A673 (cell line): ENCODE measurements at places on chromosomes 5 and 9. TPM values are rescaled to one million over a fixed set of nuclear protein-coding genes. Genes with fewer than 3 reads are reported as not detected.

- no peak for DNase-seq
Measured at GRCh38 chr5:56094579-56095361, 100.0 kb upstream of the IL6ST start.

Gene MCTP1
- total RNA-seq, result 18.1 and 25.8 TPM in 2 replicates

Gene ANKRD20A1
- total RNA-seq, result not detected in 2 replicates

- DNase-seq, result peak; percentile 64
Measured at GRCh38 chr9:131096269-131097125, at the start of gene AIF1L. TSS of gene AIF1L (plus strand) at chr9:131096531. CDS start at chr9:131096630, 99 bp downstream.

Gene CDX1
- not detected in 2 replicates for total RNA-seq

- no peak for DNase-seq
Measured at GRCh38 chr5:134582281-134582680, 50.3 kb downstream of the SAR1B start.

- DNase-seq, result no peak
Measured at GRCh38 chr9:133505901-133506652, 18.7 kb downstream of the MYMK start.

Gene MYO10
- 194 and 202 TPM in 2 replicates for total RNA-seq

DNA sequence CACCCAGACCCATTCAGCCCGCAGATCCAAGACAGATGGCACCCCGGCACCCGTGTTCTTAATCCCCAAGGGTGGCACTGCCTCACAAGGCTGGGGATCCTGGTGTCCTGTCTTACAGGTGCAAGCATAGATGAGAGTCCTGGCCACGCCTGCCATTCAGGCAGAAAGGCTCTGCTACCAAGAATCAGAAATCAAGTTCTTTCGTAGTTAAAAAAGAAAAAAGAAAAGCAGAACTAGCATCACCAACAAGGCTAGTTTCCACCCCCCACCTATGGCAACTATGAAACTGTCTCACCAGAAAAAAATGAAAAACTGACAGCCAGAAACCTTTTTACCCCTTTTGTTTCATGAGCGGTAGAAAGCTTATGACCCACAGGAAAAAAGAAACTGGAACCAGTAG lies 170.4 kb downstream of the SYK start:
- no peak for DNase-seq

GRCh38 chr9:83287021-83287420 lies 224.1 kb upstream of the RASEF start:
- no peak for DNase-seq

- no peak for DNase-seq
Measured at GRCh38 chr5:157434096-157434495, 25.9 kb upstream of the NIPAL4 start.

- no peak for DNase-seq
Measured at GRCh38 chr9:132750668-132751067, 80.4 kb downstream of the GTF3C4 start.

Gene PSMB7
- total RNA-seq, result 355 and 380 TPM in 2 replicates

Gene SPATA6L
- 20.4 and 21.2 TPM in 2 replicates for total RNA-seq

Gene NDUFB6
- total RNA-seq, result 77.5 and 82.6 TPM in 2 replicates

Gene HSPB3
- total RNA-seq, result not detected in 2 replicates

- no peak for DNase-seq
Measured at GRCh38 chr9:117677572-117677971, 26.6 kb upstream of the TLR4 start.

GRCh38 chr5:136374003-136374402 lies 8.7 kb upstream of the TRPC7 start:
- peak; percentile 22 for DNase-seq

GRCh38 chr5:172540099-172540870 lies 86.0 kb upstream of the SH3PXD2B start:
- DNase-seq, result no peak

Gene FGF10
- total RNA-seq, result not detected in 2 replicates

GRCh38 chr5:139246394-139246793 lies 47.1 kb upstream of the MATR3 start:
- DNase-seq, result peak; percentile 81

DNA sequence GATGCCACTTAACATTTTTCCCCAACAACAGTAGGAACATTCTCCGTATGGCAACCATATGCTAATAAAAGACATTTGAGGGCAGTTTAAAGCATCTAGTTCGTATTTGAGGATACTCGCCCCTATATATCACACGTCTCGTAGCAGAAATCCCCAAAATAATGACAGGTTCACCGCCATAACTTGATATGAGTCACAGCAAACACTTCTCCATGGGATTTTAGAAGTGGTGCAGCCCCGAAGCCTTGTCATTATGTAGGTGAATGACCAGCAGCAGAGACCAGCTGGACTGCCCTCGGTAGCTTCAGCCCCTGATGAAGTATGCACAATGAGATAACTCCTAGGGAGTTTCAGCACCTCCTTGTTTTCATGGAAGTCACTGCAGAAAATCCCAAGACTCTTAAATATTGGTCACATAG lies 2.0 kb downstream of the CTNND2 start:
- DNase-seq, result no peak

GRCh38 chr9:7790022-7790818 lies 9.4 kb downstream of the DMAC1 start:
- DNase-seq, result no peak

DNA sequence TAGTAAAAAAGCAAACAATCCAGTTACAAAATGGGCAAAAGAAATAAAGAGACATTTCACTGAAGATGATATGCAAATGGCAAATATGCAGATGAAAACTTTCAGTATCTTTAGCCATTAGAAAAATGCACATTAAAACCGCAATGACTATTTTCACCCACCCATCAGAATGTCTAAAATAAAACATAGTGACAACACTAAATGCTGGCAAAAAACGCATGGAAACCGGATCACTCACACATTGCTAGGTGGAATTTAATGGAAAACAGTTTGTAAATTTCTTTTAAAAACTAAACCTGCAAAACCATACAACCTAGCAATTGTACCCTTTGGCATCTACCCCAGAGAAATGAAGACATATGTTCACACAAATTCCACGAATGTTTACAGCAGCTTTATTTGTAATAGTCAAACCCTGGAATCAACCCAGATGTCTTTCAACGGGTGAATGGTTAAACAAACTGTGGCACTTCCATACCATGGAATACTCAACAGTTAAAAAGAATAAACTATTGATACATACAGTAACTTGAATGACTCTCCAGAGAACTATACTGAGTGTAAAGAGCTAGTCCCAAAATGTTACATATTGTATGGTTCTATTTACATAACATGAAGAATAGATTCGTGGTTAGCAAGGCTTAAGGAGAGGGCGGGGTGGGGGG lies 17.2 kb upstream of the PAM start:
- no peak for DNase-seq

Gene BTNL8
- total RNA-seq, result not detected in 2 replicates

DNA sequence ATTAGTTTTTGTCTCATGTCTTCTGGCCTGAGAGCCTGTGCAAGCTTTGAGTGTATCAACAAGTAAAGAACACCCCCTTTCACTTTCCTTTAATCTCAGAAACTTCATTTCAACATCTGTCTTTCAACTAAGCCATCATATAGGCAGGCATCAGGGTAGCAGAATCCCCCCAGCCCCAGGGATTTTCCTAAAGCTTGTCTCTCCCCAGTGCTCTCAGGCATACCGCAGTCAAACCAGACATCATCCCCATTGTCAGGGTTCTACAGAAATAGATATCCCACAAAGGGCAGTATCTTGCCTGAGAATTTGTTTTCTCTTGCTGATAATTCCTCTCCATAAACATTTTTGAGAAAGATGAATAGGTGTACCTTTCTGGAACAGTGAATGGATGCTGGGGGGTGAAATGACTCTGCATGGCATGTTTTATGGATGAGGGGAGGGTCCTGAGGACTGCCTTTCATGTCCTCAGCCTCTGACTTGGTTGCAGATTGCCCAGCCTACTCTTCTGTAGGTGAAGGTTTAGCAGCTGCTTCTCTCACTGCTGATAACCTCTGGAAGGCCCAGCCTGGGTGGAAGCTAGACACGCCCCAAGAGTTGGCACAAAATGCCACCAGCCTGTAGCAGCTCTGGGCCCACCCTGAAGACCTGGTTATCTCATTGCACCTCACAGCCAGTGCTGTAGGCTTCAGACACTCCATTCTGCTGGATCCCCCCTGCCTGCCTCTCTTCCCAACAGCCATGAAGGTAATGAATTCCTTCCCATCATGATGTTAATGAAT lies 20.5 kb upstream of the SHB start:
- DNase-seq, result no peak

Gene NTNG2
- total RNA-seq, result 1.5 and 3.0 TPM in 2 replicates

GRCh38 chr5:154721481-154722058 lies 33.6 kb upstream of the LARP1 start:
- DNase-seq, result no peak

DNA sequence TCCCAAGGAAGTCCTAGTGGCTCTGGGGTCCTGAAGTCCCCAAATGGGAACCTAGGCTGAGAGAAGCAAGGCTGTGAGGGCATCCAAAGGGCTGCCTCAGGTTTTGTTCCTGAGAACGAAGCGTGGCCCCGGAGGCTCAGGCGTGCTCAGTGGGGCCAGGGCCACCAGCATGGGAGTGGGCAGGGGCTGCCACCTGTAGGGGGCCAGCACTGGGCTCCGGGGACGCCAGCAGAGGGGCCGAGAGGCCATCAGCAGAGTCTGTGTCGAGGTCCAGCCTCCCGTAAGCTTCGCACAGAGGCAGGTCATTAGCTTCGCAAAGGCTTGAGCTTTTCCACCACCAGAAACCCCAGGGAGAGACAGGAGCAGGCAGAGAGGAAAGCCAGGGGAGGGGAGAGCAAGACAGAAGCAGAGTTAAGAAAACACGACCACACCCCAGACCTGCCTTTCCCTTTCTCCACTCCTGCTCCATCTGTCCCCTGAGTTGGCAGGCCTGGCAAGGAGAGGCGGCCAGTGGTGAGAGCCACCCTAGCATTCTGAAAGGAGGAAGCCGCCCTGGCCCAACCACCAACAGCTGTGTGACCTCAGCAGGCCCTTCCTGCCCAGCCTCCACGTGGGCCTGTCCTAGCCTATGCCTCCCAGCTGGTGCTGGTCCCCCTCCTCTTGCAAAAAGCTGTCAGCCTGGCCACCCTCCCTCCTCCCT lies 5.5 kb upstream of the SURF6 start:
- no peak for DNase-seq

DNA sequence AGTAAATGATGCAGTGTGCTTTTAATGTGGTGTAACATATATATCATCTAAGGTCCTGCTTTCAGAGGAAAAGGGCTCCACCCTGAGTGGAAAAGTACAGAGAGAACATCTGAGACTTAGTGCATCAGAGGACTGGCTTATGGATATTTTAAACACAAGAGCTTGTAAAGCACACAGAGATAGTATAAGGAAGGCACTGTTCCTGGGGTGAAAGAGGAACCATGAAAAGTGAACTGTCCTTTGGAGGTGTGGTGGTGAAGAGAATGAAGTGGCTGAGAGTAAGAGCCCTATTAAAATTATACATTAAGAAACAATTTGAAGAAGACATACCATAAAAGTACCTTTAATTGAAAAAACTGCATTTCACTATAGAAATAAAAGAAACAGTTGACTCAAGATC lies 68.9 kb downstream of the CSF2 start:
- DNase-seq, result no peak

- DNase-seq, result no peak
Measured at GRCh38 chr9:130237763-130238524, 27.6 kb upstream of the HMCN2 start.

- DNase-seq, result no peak
Measured at GRCh38 chr5:41519801-41520200, 9.4 kb upstream of the PLCXD3 start.

DNA sequence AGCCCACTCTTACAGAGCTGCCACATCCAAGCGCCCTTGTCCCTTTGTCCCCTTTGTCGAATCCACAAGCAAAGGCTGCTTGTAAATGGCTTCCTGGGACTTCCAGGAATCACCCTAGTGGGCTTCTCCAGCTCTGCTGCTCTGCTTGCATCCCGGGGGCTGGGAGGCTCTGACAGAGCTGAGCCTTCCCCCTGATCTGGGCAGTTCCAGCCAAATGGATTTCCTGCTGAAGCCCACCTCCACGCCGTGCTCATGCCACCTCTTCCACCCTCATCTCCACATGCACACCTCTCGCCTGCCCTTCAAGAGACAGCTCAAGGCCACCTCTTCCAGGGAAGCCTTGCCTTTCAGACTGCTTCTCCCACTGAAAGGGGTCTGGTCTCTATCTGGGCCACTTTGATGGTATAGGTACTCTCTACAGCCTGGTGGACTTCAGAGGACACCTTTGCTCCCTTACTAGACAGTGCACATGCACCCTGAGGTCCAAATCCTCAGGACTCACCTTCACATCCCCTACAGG lies 106.2 kb downstream of the LHFPL2 start:
- no peak for DNase-seq

DNA sequence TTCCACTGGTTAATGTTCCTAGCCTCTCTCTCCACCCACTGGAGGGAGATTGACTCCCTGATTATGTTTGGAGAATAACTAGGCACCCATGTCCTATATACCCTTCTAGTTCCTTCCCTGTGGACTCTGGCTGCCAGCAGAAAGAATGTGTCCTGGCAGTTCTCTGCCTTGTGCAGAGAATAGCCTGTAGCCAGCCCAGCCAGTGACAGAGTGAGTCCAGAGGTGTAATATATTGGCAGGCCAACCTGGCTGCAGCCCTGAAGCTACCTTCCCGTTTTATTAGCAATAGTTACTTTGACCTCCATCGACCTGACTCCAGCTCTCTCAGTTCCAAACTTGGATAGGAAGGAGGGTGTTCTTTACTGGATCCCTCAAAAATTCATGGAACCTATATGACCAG lies 8.1 kb downstream of the SETD9 start:
- DNase-seq, result no peak

Gene ELOVL7
- 0.15 TPM in 1 of 2 replicates, not detected in the other for total RNA-seq

Gene PCDHAC1
- total RNA-seq, result 7.2 and 8.8 TPM in 2 replicates

DNA sequence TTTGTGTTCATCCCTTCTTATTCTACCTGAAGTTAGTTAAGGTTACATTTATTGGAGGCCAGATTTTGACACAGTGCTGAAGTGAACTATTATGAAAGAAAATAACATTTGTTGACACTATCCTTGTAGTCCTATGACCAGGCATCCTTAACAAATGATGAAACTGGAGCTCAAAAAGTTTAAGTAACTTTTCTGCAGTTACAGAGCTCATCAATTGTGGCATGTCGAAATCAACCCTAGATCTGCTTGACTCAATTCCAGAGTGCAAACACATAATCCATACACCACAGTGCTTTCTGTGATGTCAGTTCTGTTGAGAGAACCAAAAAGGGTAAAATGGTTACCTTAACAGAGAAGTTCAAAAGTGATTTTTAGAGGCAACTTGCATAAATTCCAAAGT lies 28.6 kb downstream of the KCNN2 start:
- DNase-seq, result no peak

Gene MEGF10
- total RNA-seq, result 0.71 and 0.87 TPM in 2 replicates

DNA sequence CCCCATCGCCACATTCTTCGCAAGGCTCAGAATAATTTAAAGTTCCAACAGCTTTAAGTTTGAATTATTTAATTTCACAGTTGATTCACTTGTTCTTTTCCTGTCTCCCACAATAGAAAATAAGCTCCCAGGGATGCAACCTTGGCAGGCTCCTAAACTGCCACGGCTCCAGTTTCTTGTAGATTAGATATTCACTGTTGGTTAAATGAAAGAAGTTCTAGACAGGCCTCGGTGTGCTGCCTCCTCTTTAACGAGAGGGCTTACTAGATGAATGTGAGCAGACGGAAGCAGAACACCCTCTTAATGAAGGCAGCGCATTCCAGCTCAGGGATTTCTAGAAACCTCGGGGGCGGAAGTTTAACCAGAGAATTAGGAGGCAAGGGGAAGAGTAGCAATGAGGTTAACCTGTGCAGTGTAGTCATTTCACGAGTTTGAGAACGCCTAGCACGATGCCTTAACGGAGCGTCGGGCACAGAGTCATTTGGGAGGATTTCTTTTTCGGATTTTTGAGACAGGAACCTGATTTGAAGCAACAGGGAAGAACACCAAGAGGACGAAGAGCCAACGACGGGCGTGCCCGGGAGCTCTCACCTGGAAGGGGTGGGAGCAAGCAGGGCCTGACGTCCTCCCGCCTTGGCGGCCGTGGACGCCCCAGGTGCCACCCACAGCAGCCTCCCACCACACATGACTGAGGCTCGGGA lies 637 bp upstream of the SMC5 start:
- peak; percentile 53 for DNase-seq
